ENCODE measurements at places on chromosomes 7 and 10.

- no peak for DNase-seq
Measured at GRCh38 chr7:134459981-134460380, 1.1 kb upstream of the AKR1B1 start.

DNA sequence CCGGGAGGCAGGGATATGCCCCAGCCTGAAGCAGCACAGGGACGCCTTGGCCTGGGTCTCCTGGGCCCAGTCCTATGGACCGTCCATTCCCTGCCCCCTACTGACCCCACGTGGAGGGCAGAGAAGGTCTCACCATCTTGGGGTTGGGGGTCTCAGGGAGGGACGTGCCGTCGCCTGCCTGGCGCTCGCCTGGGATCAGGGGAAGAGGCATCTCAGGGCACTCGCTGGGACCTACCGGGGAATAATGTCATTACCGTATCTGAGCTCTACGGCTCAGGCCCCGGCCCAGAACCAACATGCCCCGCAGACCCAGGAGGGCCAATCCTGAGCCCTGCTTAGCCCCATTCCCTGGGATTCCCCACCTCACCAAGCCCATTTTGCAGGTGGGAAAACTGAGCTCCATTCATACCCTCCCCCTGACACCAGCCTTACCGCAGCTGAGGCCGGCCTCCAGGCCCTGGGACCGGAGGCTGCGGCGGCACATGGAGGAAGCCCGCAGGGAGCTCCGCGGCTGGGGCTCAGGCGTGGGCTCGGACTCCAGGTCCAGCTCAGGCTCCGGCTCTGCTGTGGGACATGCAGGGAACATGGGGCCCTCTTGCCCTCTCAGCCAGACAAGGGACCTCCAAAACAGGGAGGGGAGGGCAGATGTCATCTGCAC is 40.7 kb downstream of the GRID2IP start:
- no peak for DNase-seq

DNA sequence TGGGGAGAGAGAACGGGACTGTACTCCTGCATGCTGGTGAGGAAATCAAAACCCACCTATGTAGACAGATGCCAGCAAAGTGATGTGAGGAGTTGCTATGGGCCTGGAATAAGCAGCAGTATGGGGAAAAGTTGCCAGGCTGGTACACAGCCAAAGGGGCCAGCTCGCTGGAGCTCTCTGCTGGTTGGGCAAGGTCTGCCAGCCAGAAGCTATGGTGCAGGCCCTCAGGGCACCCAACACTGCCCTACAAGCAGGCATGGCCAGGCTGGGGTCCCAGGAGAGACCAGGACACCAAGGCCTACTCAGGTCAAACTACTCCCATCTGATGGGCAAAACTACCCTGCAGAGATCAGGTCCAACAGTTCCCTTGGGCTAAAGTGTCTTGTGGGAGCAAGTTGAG is 916.6 kb downstream of the IPMK start:
- DNase-seq, result no peak

GRCh38 chr10:118908557-118909256 is 120.8 kb upstream of the NANOS1 start:
- DNase-seq, result no peak

GRCh38 chr10:122974023-122974422 is 6.2 kb upstream of the PSTK start:
- no peak for DNase-seq

- DNase-seq, result no peak
Measured at GRCh38 chr7:143901332-143901667, 676 bp downstream of the TCAF1 start.

Data from CD4-positive, alpha-beta T cell treated with Interleukin-17A for 1 hour (primary cell).